ENCODE measurements at places on chromosomes 12 and 14.

GRCh38 chr12:65432114-65432513, 153.6 kb downstream of the MSRB3 start:
- no peak for DNase-seq

DNA sequence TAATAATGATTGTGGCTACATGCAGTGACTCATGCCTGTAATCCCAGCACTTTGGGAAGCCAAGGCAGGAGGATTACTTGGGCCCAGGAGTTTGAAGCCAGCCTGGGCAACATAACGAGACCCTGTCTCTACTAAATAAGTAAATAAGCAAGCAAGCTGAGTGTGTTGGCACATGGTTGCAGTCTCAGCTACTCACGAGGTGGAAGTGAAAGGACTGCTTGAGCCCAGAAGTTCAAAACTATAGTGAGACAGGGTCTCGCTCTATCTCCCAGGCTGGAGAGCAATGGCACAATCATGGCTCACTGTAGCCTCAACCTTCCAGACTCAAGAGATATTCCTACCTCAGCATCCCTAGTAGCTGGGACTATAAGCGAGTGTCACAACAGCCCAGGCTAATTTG, 64.7 kb downstream of the RPS6KA5 start:
- no peak for DNase-seq

DNA sequence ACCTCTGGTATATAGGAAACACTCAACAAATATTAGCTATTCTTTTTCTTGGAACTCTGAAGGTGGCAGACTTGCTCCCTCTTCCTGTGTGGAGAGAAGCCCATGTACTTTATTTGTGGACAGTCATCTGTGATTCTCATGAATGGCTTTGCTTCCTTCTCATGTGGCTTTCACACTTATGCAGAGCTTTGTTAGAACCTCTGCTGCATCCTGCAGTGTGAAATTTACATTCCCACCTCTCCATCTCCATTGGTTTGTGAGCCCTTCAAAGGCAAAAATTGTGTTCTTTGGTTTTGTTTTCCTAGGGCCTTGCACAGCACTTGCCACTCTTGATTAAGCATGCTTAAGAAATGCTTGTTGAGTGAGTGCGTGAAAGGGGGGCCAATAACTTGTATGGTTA, 51.9 kb downstream of the BICD1 start:
- DNase-seq, result no peak

- DNase-seq, result no peak
Observed at GRCh38 chr14:104343294-104343625, 204.9 kb downstream of the KIF26A start.

- no peak for DNase-seq
Observed at GRCh38 chr12:90174198-90174510, 465.5 kb upstream of the ATP2B1 start.

GRCh38 chr14:49206828-49207227, 379.4 kb downstream of the RPS29 start:
- no peak for DNase-seq

GRCh38 chr14:31947680-31948595, 129.2 kb upstream of the ARHGAP5 start:
- no peak for DNase-seq

DNA sequence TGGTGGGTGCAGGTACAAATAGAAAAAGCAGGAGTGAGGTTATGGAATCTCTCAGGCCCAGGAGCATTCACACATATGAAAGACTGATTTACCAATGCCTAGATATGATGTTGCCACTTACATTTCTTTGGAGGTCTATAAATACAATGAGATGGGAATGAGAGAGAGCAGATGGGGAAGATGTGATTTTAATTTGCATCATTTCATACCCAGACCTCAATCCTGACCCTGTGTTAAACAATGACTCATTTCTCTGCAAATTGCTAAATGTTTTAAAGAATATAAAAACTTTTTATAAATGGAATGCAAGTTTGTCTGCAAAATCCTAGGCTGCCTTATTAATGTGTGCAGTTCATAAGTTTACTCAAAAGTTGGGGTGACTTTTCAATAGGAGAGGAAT, 38.6 kb upstream of the GNG2 start:
- peak; percentile 35 for DNase-seq

DNA sequence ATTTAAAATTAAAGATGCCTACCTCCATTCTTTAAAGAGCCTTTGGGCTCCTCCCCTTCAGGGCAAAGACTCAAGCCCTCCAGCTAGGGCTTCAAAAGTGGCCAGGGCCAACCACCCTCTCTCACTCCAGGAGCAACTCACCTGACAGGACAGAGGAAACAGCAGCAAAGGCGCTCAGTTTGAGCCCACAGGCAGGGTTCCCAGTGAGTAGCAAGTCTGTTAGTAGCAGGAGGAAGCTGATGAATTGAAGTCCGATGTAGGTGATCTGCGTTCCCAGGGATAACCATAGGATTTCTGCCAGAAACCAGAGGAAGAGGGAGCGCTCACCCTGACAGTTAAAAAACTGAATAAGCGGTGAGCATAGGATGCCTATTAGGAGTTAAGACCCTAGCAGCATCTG, 15.7 kb downstream of the GSG1 start:
- no peak for DNase-seq

DNA sequence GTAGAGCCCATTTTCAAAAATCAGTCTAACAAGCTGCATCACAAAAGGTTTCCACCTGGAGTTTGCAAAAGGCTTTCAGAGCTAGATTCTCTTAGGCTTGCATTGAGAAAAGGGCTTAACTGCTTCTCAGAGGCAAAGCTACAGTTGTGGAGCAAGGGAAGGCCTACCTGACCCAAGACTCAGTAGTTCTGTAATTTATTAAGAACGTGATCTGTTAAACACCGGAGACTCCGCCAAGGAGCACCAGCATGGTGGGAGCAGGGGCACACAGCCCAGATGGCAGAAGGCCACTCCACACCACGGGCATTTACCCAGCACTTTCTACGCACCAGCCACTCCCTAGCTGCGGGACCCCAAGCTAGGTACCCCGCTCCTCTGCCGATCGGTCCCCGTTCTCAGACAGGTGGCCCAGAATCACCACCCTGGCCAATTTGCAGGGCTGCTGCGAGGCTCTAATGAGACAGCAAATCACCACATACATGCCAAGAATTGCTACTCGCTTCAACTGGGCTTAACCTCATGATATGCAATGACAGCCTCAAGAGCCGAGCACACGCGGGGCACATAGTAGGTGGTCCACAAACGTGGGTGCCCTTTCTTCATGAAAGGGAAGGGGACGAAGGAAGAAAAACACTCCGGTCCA, 1.5 kb downstream of the ITPK1 start:
- no peak for DNase-seq

DNA sequence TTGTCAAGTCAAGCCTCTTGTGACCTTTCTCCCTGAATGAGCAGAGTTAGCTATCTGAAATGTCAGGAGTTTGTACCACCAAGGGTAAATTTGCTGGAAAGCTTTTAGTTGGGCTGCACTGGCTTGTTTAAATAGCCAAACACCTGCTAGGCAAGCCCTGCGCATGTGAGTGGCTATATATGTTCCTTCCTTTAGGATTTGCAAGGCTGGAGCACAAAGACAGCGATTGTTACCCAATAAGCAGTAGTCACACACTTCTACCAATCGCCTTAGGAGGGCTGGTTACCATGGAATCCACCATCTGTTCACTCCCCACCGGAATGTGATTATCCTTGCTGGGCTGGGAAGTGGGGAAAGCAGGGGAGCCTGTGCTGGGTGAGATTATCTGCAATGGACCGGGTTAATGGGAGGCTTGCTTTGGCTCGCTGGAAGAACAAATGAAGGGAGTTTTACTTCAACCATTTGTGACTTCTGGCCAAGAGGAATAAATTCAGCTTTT, 102.5 kb downstream of the FGD4 start:
- DNase-seq, result peak; percentile 64

All from AG08396 (cell line).